Dermis microvascular lymphatic vessel endothelial cell (primary cell): ENCODE measurements at places on chromosomes 4 and X. TPM values are rescaled to one million over a fixed set of nuclear protein-coding genes. Genes with fewer than 3 reads are reported as not detected.

The IL21 gene
- not detected in 2 replicates for total RNA-seq

- DNase-seq = peak; percentile 73
Observed at GRCh38 chrX:67543818-67544217, at the start of gene AR. Gene AR (plus strand): TSS chrX:67544021. CDS start chrX:67545147, 1,126 bp downstream.

DNA sequence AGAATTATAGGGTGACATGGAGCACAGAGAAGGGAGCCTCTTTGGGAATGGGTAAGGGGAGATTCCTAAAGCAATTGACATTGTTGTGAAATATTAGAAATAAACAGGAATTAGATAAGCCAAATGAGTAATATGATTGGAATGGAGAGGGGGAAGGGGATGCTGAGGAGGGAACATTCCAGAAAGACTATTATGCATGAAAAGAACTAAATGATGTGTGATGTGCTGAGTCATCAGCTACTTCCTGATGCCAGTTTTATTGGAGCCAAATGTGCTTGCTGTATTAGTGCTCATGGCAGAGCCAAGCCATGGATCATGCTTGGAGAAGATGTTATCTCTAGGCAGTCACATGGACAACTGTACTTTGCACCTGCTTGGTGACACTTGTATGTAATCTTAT, 189.0 kb upstream of the HCCS start:
- DNase-seq = peak; percentile 78

DNA sequence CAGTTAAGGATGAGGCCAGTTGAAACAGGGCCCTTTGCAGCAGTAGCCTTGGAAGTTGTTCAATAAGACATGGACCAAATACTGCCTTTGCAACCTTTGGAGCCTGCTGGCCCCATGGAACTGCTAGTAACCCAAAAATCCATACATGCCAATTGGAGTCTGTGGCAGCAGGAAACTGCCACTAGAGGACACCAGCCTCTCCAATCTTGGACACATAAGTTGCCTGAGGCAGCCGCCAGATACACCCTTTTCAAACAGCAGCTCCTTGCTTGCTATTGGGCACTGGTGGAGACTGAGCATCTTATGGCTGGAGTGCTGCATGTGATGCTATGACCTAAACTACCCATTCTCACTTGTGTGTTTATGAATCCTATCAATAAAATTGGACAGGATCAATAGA, 14.8 kb upstream of the LAP3 start:
- no peak for DNase-seq

The ETDA gene
- total RNA-seq = not detected in 2 replicates

- no peak for DNase-seq
Observed at GRCh38 chr4:174405923-174406322, 116.4 kb downstream of the HPGD start.

- no peak for DNase-seq
Observed at GRCh38 chr4:162523171-162523570, 359.4 kb upstream of the FSTL5 start.

The LAP3 gene
- 92.7 and 125 TPM in 2 replicates for total RNA-seq

DNA sequence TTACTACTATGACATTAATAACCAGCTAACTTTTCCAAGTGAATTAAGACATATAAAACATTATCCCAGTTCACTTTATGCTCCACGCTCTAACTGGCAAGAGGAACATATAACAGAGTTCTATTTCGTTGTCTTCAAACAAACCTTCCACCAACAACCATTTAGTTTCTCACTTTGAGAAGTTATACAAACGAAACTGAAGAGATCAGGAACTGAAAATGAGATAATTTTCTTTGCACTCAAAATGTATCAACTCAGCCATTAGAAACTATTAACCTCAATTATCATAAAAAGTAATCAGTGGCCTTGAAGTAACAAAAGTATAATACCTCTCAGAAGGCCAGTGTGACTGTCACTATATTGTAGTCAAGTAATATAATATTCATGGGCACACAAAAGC, 70.1 kb downstream of the CHM start:
- DNase-seq = no peak

The MTMR8 gene
- 0.26 and 0.51 TPM in 2 replicates for total RNA-seq

The CTPS2 gene
- 11.8 and 13.0 TPM in 2 replicates for total RNA-seq

DNA sequence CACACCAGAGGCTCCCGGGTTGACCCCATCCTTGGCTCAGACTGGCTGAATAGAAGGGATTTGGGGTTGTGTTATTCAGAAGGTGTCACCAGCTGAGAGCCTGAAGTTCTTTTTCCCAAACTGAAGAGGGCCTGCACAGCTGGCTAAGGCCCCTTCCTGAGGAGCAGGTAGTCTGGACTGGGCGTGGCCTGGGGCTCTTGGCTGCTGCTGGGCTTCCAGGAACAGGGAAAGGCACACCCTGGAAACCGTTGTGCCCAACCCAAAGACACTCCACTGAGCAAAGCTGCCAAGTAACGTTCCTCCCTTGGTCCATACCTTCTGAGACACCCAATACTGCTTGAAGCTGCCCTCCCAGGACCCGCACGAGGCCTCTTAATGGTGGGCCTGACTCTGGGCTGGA, 8.3 kb upstream of the CXCR3 start:
- no peak for DNase-seq

- peak; percentile 15 for DNase-seq
Observed at GRCh38 chr4:129223945-129224344, 128.0 kb downstream of the C4orf33 start.

- no peak for DNase-seq
Observed at GRCh38 chr4:98659106-98659592, 738 bp upstream of the TSPAN5 start.

The GAB1 gene
- total RNA-seq = 10.1 and 16.8 TPM in 2 replicates

- peak; percentile 95 for DNase-seq
Observed at GRCh38 chrX:131792789-131793462, 230.2 kb upstream of the STK26 start.

GRCh38 chr4:118683513-118683912, 1.7 kb upstream of the METTL14 start:
- no peak for DNase-seq

GRCh38 chr4:128604840-128605239, 204.7 kb upstream of the JADE1 start:
- DNase-seq = no peak

DNA sequence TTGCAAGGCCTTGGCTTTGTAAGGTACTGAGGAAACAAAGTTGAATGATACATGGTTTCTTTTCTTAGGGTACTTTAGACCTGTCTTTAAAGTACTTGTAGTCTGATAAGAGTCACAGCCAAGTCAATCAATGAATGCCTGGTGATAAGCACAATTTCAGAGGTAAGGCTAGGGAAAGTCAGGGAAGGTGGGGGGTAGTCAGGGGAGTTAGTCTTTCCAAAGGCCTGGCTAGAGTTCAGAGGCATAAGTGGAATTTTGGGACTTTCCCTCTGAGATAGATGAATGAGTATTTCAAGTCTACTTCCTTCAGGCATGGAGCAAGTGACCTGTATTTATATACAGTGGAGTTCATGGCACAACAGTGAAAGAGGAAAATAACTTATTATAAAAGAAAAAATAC, 78.3 kb downstream of the SLC4A4 start:
- no peak for DNase-seq

GRCh38 chr4:46277165-46277951, 112.6 kb downstream of the GABRA2 start:
- no peak for DNase-seq

DNA sequence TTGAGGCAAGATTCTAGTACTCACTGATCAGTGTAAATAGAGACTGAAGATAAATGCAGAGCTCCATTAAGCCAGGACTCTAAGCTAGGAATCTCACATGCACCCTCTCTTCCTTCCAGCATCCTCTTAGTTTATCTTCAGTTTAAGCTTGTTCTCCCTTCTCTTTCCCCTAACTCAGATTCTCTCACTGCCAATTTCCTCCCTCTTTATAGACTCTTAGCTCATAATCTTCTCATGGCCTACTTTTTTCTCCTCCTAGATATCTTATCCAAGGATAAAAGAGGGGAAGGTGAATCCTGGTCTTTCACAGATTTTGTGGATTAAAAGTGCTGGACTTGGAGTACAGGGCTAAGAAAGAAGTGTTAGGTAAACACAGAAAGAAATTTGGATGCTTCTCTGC, 108.9 kb upstream of the TENM3 start:
- no peak for DNase-seq

The GAGE12E gene
- total RNA-seq = not detected in 2 replicates

GRCh38 chr4:35506161-35506560, 738.2 kb downstream of the ARAP2 start:
- DNase-seq = no peak

GRCh38 chrX:49992853-49993252, 70.5 kb downstream of the CLCN5 start:
- DNase-seq = no peak

GRCh38 chrX:30663322-30663721, 10.1 kb downstream of the GK start:
- DNase-seq = no peak

The USP51 gene
- 0.39 and 1.9 TPM in 2 replicates for total RNA-seq

- DNase-seq = no peak
Observed at GRCh38 chrX:148592595-148592994, 92.2 kb downstream of the AFF2 start.

The MGST2 gene
- 61.4 and 68.7 TPM in 2 replicates for total RNA-seq

The CORIN gene
- under 0.01 TPM in 2 replicates for total RNA-seq

The HELT gene
- total RNA-seq = not detected in 2 replicates

The PGAM4 gene
- 0.13 TPM in 1 of 2 replicates, not detected in the other for total RNA-seq

- DNase-seq = peak; percentile 49
Observed at GRCh38 chr4:64158648-64159326, 250.5 kb downstream of the TECRL start.

The MBNL3 gene
- total RNA-seq = 0.26 and 0.38 TPM in 2 replicates

GRCh38 chrX:118884552-118885138, 61.0 kb downstream of the ZCCHC12 start:
- no peak for DNase-seq
